GF-D8 (cell line): ENCODE measurements at places on chromosomes 3 and 15.

- peak; percentile 18 for DNase-seq
Observed at GRCh38 chr3:167740961-167741587, 5.6 kb downstream of the SERPINI1 start.

GRCh38 chr15:100115711-100116090, 226.1 kb downstream of the ADAMTS17 start:
- DNase-seq: no peak

DNA sequence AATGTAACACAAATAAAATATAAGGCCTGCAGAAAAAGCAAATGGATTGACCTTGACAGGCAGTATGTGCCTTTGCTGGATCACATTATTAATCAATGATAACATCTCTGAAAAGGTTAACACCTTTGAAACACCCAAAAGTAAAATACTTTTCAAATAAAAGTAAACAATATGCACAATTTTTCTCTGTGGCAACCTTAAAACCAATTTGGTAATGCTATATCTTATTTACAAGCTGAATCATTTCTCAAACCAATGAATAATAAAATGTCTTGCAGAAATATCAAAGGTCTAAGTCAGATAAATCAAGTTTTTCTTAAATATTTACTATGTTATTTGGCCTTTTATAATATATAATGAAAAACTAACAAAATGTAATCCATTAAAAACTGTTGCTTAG, 1018.7 kb downstream of the ROBO1 start:
- no peak for DNase-seq

- DNase-seq: no peak
Observed at GRCh38 chr3:46540550-46540949, 25.6 kb downstream of the LRRC2 start.

DNA sequence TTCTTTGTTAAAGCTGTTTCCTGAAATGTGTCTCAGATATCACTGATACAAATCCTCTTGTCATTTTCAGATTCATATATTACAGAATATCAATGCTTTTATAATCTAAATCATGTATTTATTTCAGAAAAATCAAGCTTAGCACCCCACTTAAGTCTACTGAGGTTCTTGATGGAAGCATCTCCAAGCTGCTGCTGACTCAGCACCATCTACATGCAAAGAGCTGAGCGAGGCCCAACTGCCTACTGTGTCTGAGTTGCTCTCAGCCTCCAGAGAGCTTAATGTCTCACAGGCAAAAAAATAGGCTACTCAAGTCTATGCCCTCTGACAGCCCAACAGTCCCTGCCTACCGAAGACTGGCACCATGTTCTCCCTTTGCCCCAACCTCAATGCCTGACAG, 29.2 kb upstream of the STIMATE start:
- no peak for DNase-seq

- no peak for DNase-seq
Observed at GRCh38 chr15:63083541-63083940, 38.1 kb upstream of the LACTB start.

DNA sequence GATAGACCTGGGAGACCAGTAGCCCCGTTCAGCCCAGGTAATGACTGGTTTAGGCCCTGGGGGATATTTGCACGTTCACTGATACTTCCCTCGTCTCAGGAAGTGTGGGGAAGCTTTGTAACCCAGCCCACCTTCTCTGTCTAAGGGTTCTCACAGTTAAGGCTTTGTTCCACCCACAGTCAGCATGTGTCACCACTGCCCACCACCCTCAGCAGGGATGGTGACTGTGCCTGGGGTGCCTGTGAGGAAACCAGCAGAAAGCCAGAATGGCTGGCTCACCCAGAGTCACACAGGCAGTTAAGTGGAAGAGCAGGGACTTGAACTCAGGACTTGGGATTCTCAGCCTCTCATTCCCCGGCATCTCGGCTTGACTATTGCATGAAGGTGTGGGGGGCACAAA, 5.2 kb downstream of the KBTBD13 start:
- no peak for DNase-seq

DNA sequence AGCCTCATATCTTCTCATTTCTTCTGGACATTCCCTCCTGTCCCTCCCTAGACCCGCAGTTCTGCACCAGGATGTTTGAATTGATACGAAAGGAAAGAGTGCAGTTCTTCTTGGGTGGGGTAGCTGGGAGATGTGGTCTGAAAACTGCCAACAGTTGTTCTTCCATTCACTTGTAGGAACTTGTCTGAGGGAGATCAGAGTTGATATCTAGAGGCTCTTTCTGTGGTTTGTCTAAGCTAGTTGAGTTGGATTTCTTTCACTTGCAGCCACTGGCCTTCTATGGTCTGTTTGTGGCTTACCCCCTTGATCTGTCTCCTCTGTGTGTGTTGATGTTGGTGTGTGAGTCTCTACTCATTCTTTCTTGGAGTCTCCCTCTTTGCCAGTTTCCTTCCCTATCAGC, 42.5 kb upstream of the PIK3CB start:
- no peak for DNase-seq

GRCh38 chr3:145094355-145094941, 1066.5 kb downstream of the PLOD2 start:
- DNase-seq: no peak

DNA sequence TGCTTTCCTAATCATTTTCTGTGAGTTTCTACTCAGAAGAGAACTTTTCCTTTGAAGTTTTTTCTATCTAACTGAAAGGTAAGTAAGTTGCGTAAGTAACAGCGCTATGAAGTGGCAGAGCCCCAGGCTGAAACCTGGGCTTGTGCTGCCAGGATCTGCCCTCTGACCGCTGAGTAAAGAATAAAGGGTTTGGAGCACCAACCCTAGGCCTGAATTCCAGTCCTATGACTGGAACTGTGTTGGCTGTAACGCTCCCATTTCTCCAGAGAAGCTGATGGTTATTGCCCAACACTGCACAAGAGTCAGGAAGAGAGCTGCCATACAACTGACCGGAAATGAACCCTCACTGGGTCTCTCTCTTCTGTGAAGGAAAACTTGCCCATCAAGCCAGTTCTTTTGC, 87.0 kb downstream of the FOXB1 start:
- no peak for DNase-seq

DNA sequence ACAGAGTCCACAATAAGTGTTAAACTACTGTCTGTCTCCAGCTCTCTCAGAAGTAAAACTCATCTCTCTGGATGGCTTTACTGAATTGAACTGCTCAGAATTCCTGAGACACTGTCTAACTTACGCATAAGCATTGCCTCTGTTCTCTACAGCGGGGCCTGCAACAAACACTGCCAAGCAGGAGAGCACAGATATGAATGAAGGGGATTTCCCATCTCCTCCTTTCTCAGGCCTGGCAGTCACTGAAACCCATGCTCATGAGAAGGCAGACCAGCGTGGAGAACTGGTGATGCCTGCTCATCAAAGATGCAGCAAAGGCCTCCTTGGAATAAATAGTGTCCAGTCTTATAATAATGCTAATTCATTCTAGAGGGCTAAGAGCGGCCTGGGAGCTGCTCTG, 10.3 kb downstream of the RASGRP1 start:
- no peak for DNase-seq

DNA sequence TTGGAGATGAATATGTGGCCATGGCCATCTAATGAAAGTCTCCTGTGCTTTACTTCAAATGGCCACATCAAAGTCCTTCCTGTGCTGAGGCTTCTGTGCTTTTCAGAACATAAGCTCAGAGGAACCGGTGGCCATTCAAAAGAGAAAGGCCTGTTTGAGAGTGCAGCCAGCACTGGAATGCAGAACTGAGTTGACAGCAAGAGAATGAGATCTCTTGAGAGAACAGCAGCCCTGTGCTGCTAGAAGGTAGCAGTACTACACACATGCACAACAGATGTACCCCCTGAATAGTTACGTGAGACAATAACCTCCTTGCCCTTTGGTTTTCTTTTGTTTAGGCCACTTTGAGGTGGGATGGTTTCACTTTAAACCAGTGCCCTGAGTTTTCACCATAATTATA, 292.5 kb downstream of the PTPRG start:
- DNase-seq: no peak

GRCh38 chr3:42376344-42376798, 34.0 kb downstream of the LYZL4 start:
- DNase-seq: no peak

DNA sequence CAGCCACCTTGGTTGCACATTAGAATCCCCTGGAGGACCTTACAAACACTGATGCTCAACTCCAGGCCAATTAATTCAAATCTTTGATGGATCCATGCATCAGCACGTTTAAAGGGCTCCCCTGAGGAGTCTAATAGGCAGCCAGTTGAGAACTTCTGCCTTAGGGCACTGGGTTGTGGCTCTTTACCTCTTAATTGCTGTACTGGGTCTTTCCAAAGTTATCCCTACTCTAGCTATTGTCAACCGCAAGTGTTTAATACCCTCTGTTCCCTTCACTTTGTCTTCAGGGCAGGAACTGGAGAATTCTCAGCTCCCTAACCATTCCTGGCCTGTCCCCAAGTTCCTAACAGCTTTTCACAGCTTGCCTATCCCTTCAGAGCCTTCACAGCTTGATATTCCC, 15.0 kb upstream of the FAM174B start:
- no peak for DNase-seq

DNA sequence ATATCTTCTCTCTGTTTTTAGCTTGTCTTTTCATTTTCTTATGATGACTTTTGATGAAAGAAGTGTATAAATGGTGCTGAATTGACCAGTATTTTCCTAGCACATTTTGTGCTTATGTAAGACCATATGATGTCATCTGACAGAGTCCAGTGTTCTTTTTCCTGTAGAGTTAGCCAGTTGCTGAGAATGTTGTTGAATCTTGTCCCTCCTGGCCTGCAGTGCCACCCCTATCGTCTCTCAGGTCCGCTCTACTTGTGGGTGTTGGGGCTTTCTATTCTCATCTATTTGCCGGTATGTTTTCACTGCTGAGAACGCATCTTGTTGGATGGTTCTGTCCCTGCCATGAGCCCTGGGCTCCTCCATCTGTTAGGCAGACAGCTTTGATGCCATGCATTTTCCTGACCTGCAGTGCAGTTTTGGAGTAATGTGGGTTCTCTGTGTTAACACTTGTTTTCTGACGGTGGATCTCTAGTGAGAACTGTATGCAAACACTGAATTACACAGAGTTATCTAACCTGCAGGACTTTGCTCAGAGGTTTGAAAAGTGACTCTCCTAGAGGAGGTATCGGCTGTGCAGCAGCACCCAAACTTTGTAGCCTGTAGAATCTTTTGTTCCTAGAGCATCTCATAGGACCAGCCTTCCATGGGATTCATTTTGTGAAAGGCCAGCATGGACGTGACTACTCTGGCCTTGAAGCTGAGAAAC, 44.6 kb downstream of the SLC6A20 start:
- no peak for DNase-seq

GRCh38 chr3:98766924-98767323, 3.8 kb downstream of the ST3GAL6 start:
- DNase-seq: no peak

DNA sequence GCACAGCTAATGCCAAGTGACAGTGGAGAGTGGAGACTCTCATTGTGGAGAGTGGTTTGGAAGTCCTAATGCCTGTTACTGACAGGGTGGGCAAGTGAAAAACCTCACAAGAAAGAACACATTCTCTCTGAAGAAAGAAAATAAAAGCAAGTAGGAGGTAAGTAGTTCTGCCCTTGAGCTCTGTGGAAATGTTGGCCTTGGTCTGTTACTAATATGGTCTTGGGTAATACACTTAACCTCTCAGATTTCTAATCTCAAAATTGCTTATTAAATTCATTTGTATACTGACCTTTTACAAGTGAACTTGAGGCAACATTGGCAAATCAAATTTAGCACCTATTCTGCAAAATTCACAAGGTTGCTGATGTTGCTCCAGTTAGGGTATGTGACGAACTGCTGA, 291.6 kb upstream of the CBLB start:
- no peak for DNase-seq

DNA sequence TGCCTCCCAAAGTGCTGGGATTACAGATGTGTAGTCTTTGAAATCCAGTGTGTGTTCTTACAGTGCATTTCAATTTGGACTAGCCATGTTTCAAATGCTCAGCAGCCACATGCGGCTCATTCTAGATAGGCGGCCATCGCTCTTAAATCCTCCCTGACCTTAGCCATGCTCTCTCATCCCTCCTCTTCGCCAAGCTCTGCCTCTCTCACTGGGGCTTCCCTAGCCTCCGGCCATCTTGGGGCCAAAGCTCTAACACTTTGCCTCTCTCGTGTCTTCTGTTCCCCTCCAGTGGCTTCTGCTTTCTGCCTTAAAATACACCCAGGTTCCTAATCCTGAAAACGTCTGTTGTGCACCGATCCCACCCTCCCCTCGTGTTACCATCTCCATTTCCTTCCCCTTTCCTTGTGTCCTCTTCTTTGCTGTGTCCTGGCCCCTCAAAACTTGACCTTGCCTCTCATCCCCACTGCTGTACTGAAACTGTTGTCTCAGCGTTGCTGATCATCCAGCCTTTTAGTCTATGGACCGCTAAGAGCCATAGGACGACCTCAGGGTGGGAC, 1.4 kb upstream of the GHRL start:
- DNase-seq: peak; percentile 17

DNA sequence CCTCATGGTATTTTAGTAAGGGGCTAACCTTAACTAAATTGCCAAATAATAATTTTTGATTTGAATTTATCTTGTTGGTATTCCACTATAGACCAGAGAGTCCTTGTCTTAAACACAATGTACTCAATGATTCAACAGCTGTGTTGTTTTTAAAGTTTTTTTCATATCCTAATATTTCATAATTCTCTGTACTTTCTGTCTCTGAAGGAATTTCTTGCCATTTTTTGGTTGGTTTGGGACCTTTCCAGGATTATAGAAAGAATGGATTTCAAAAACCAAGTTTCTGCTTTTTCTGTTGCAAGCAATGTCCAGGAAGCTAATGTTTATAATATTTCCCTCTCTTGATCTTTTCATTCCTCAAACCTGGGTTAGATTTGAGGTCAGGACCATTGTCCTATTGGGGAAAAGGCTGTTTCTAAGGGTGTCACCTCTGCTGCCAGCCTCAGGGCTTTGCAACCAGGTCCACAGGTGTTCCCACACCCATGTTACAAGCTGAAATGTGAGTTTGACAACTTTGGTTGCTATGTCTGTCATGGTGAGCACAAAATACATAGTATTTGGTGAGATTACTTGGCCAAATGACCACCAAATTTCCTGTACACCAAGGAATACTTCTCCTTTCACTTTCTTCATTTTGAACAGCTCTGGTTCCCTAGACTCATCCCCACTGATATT, 363.7 kb upstream of the RGMA start:
- DNase-seq: no peak

GRCh38 chr3:182165234-182165633, 453.5 kb downstream of the SOX2 start:
- DNase-seq: no peak

DNA sequence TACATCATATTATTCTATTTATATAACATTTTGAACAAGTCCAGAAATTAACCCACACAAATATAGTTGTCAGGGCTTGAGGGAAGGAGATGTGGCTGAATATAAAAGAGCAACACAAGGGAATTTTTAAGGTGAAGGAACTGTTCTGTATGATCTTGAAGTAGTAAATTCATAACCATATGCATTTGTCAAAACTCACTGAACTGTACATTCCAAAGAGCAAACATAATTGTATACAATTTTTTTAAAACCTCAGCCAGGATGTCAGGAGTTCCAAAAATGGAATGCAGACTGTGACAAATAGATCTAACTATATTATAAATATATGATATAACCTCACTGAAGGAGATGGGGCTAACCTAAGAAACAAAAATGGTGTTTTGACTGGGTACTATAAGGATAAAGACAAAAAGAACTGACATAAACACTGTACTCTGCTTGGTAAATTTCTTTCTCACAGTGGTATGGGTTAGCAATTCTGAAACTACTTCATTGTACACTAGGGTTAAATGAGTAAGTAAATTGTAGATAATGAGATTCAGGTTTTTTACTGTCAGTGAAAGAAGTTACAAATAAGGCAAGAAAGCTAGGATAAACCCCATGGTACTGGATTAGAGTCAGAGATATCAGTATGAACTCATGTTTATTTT, 14.4 kb downstream of the GOLGB1 start:
- DNase-seq: no peak
